Epithelial cell of proximal tubule (primary cell): ENCODE measurements at places on chromosomes 1 and 21. TPM values are rescaled to one million over a fixed set of nuclear protein-coding genes. Genes with fewer than 3 reads are reported as not detected.

LRRC71 gene
- not detected in 2 replicates for total RNA-seq

RHOU gene
- total RNA-seq = 0.14 and 0.58 TPM in 2 replicates

KCNT2 gene
- total RNA-seq = 0.80 and 1.7 TPM in 2 replicates

TARDBP gene
- 59.0 and 109 TPM in 2 replicates for total RNA-seq

ADORA1 gene
- 3.7 and 12.3 TPM in 2 replicates for total RNA-seq

PLPP3 gene
- total RNA-seq = 2.2 and 3.9 TPM in 2 replicates

AMPD1 gene
- not detected in 2 replicates for total RNA-seq

DNAI4 gene
- 0.94 and 7.1 TPM in 2 replicates for total RNA-seq

GPBP1L1 gene
- 57.1 and 87.8 TPM in 2 replicates for total RNA-seq

KIAA1614 gene
- total RNA-seq = 1.7 and 5.1 TPM in 2 replicates

SPRR2E gene
- total RNA-seq = not detected in 2 replicates

NR1I3 gene
- total RNA-seq = not detected in 2 replicates

KRTAP19-1 gene
- not detected in 2 replicates for total RNA-seq

GUCA2A gene
- total RNA-seq = not detected in 2 replicates

TSACC gene
- 0.36 and 0.69 TPM in 2 replicates for total RNA-seq

KRTAP21-2 gene
- not detected in 2 replicates for total RNA-seq

TMEM240 gene
- total RNA-seq = 1.6 and 1.7 TPM in 2 replicates

CDC14A gene
- total RNA-seq = 4.9 and 7.4 TPM in 2 replicates

RNU1-3 gene
- under 0.01 TPM in 2 replicates for total RNA-seq

KCNA3 gene
- total RNA-seq = not detected in 2 replicates

PTGER3 gene
- total RNA-seq = 0.51 and 0.75 TPM in 2 replicates

FASLG gene
- total RNA-seq = not detected in 2 replicates

UTP25 gene
- 7.5 and 10.9 TPM in 2 replicates for total RNA-seq

PTGFR gene
- 0.14 and 1.3 TPM in 2 replicates for total RNA-seq

LCE3D gene
- not detected in 2 replicates for total RNA-seq

SPRR2B gene
- not detected in 2 replicates for total RNA-seq

ATP5PB gene
- 329 and 351 TPM in 2 replicates for total RNA-seq

SH2D1B gene
- 0.07 and 0.23 TPM in 2 replicates for total RNA-seq

SDE2 gene
- total RNA-seq = 19.4 and 20.7 TPM in 2 replicates

LRIG2 gene
- 3.9 and 4.4 TPM in 2 replicates for total RNA-seq

MYBPHL gene
- not detected in 2 replicates for total RNA-seq

PPM1J gene
- 3.2 and 7.7 TPM in 2 replicates for total RNA-seq

CACNA1S gene
- total RNA-seq = not detected in 2 replicates

MAN1C1 gene
- 0.63 and 1.2 TPM in 2 replicates for total RNA-seq

VWA5B1 gene
- total RNA-seq = not detected in 2 replicates

AVPR1B gene
- total RNA-seq = not detected in 2 replicates

MRPS14 gene
- 16.7 and 18.3 TPM in 2 replicates for total RNA-seq

ZNF593OS gene
- total RNA-seq = not detected in 2 replicates

DIRAS3 gene
- total RNA-seq = 2.1 TPM in 1 of 2 replicates, not detected in the other

OR2AJ1 gene
- not detected in 2 replicates for total RNA-seq

RRP1 gene
- total RNA-seq = 26.1 and 40.4 TPM in 2 replicates

SYT2 gene
- not detected in 2 replicates for total RNA-seq

OVAAL gene
- not detected in 2 replicates for total RNA-seq

MAEL gene
- not detected in 2 replicates for total RNA-seq

CFHR1 gene
- total RNA-seq = not detected in 2 replicates

TRAF3IP3 gene
- total RNA-seq = not detected in 2 replicates

SPATA6 gene
- total RNA-seq = 1.8 TPM in 2 replicates

FCRL4 gene
- total RNA-seq = not detected in 2 replicates

CD53 gene
- total RNA-seq = not detected in 2 replicates

MPL gene
- not detected in 2 replicates for total RNA-seq

FCRLA gene
- 0.35 TPM in 1 of 2 replicates, not detected in the other for total RNA-seq

S100A8 gene
- not detected in 2 replicates for total RNA-seq

INSRR gene
- total RNA-seq = not detected in 2 replicates
